Stomach (tissue), 19 donors: ENCODE measurements at places on chromosomes 3 and 15. TPM values are rescaled to one million over a fixed set of nuclear protein-coding genes. Genes with fewer than 3 reads are reported as not detected.

NEIL1 gene
- 31.5 TPM for total RNA-seq

DNA sequence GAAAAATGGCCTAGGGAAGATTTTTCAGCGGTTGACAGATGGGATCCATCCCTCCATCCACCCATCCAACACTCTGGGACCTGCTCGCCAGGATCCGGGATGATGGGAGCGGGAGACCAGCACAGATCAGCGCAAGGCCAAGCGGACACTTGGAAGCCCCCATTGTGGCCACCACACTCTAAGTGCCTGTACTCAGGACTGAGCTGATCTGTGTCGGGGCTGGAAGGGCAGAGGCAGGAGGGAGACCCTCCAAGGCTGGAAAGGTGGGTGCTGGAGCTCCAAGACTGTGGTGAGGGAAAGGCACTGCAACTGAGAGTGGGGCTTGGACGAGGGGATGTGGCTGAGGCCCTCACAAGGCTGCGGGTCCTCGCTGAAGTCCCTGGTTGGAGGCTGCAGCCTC lies 91.8 kb upstream of the TRPM1 start:
- H3K36me3 ChIP-seq = no peaks in the 10 kb centered on the region
- no peaks in the 10 kb centered on the region for H3K4me1 ChIP-seq
- no peaks in the 10 kb centered on the region for H3K27me3 ChIP-seq
- no peak overlapping the region for H3K27ac ChIP-seq

- no peaks in the 10 kb centered on the region for H3K36me3 ChIP-seq
- DNase-seq = no peak
- no peak overlapping the region for H3K4me3 ChIP-seq
These were observed 129.7 kb upstream of the SMAD3 start for GRCh38 chr15:66935688-66936087.

DUOXA1 gene
- not detected for total RNA-seq

DNA sequence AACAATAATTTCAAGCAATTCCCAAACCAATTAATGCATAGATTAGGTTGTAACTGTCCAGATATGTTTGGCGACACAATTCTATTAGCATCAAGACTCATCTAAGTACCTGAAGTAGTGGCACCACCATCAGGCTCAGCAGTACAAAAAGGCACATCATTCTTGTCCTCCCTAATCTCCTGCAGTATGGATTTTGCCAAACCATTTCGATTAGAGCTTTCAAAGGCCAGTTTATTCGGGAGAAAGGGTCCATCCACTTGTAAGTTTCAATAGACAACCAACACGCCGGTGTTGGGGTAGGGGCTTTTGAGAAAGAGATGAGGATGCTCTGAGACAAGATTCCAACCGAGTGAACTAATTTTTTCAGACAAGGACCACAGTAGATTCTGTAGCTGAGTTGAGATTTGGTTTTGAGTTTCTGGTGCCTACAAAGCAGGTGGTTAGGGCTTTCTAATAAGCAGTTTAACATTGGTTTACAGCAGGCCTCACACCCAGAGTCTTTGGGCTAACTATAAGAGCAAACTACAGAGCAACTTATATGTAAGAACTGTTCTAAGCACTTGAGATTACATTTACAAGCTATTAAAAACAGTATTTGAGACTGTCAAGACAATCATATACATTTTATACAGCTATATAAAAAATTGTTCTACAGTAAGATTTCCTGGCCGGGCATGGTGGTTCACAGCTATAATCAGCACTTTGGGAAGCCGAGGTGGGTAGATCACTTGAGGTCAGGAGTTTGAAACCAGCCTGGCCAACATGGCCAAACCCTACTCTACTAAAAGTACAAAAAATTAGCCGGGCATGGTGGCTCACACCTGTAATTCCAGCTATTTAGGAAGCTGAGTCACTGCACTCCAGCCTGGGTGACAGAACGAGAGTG lies 4.5 kb downstream of the RPL22L1 start:
- peaks cover 14% of the 10 kb centered on the region for H3K36me3 ChIP-seq
- H3K27ac ChIP-seq = no peak overlapping the region

DNA sequence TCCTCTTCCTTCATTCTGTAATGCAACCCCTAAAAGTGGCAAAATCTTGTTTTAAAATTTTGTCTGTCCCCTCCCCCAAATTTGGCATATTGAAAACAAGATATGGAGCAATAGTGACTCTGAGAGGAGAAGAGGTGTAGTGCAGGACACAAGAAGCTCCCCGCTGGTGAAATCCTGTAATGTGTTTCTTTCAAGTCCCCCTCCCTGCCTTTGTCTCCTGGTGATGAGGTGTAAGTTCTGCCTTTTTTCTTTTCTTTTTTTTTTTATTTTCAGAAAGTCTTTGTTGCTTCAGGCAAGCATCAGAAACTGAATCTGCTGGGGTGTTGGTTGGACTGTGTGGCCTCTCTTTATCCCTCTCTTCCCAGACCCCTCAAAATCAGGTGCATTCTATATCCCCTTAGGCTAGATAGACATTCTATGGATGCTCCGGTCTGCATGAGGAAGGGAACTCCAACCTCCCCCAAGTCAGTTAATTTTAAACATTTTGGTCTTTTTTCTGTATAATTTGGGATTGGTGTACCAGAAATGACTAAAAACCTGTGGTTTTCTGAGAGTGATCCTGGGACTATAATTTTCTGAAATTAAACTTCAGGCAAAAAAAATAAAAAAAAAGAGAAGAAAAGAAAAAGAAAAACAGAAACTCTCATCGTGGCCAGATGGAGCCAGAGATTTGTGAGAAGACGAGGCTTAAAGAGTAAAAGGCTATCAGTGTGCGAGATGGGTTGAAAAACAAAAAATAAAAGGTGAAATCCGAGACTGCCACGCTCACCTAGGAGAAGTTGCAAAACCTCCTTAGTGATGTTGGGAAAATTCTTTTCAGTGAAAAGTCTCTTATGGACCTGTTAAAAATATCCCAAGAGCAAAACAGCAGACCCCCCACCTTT lies 21.4 kb downstream of the ACKR2 start:
- no peak overlapping the region for H3K4me3 ChIP-seq
- H3K27me3 ChIP-seq = no peaks in the 10 kb centered on the region
- peak; percentile 47 for DNase-seq
- no peaks in the 10 kb centered on the region for H3K36me3 ChIP-seq

DNA sequence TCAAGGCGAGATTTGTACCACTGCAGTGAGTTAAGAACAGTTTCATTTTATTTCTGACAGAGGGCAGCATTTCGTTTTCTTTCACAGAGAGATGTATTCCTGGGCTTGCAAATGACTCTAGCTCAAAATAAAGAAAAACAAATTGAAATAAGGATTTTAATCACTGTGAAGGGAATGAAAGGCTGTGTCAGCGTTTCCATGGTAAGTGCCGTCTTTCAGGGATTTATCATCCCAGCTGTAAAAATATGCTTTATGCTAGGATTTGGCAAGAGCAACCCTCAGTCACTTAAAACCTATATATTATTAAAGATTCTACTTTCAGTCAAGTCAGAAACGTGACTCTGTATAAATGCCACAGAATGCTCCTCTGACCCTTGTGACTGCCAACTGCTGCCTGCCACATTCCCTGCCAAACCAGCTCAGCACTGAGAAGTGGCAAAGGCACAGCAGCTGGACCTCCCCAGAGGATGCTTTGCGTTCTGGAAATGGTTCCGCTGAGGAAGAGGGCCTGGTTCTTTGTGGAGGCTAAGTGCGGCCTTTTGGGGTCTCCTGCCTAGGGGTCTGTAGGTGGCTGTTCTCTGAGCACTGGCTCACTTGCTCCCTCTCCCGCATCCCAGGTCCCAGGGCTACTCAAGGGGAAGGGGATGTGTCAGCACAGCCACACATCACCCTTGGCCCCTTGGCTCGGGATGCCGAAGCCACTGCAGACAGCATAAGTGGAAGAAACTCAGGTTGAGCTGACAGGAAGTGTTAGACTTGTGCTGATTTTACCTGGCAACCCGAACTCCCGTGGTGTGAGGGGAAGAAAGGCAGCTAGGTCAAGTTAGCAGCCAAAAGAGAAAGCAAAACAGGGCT lies 56.6 kb upstream of the POMGNT2 start:
- no peak for DNase-seq
- no peak overlapping the region for H3K4me3 ChIP-seq
- H3K27me3 ChIP-seq = no peaks in the 10 kb centered on the region
- no peaks in the 10 kb centered on the region for H3K36me3 ChIP-seq
- H3K4me1 ChIP-seq = peaks cover 12% of the 10 kb centered on the region
- peak overlapping the region; percentile 34 for H3K27ac ChIP-seq

GRCh38 chr3:39505866-39506742 lies 38.6 kb downstream of the MOBP start:
- H3K36me3 ChIP-seq = no peaks in the 10 kb centered on the region
- no peaks in the 10 kb centered on the region for H3K4me1 ChIP-seq
- H3K27ac ChIP-seq = no peak overlapping the region
- H3K27me3 ChIP-seq = no peaks in the 10 kb centered on the region
- no peak for DNase-seq
- no peak overlapping the region for H3K4me3 ChIP-seq

GRCh38 chr3:182597621-182598041 lies 195.7 kb upstream of the ATP11B start:
- H3K27ac ChIP-seq = no peak overlapping the region
- H3K4me3 ChIP-seq = no peak overlapping the region
- H3K27me3 ChIP-seq = no peaks in the 10 kb centered on the region
- H3K4me1 ChIP-seq = peaks cover 7% of the 10 kb centered on the region
- H3K36me3 ChIP-seq = no peaks in the 10 kb centered on the region

- H3K4me3 ChIP-seq = no peak overlapping the region
- H3K4me1 ChIP-seq = peaks cover 94% of the 10 kb centered on the region
- H3K27me3 ChIP-seq = no peaks in the 10 kb centered on the region
- DNase-seq = peak; percentile 52
- H3K27ac ChIP-seq = peak overlapping the region; percentile 49
- H3K36me3 ChIP-seq = no peaks in the 10 kb centered on the region
These were observed 109.1 kb downstream of the IQSEC1 start for GRCh38 chr3:12963922-12964701.

- H3K27ac ChIP-seq = no peak overlapping the region
- H3K4me3 ChIP-seq = no peak overlapping the region
- peaks cover 16% of the 10 kb centered on the region for H3K27me3 ChIP-seq
- H3K4me1 ChIP-seq = no peaks in the 10 kb centered on the region
- no peaks in the 10 kb centered on the region for H3K36me3 ChIP-seq
These were observed 4.9 kb downstream of the EPB42 start for GRCh38 chr15:43215961-43216360.

DNA sequence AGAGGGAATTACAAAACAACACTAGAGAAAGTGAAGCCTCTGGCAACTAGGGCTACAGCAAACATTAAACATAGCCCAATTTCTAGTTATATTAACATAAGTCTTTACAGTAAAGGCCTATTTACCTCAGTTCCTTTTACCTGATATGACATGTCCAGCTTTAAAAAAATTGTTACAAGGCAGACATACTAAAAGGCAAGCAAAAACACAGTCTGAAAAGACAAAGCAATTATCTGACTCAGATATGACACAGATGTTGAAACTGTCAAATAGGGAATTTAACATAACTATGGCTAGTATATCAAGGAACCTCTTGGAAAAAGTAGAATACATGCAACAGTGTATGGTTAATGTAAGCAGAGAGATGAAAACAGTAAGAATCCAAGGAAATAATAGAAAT lies 238.6 kb downstream of the RAP2B start:
- DNase-seq = no peak
- no peak overlapping the region for H3K4me3 ChIP-seq
- no peaks in the 10 kb centered on the region for H3K27me3 ChIP-seq
- no peaks in the 10 kb centered on the region for H3K36me3 ChIP-seq
- H3K4me1 ChIP-seq = no peaks in the 10 kb centered on the region

GRCh38 chr3:13894096-13894806 lies 14.4 kb upstream of the WNT7A start:
- DNase-seq = no peak
- no peaks in the 10 kb centered on the region for H3K36me3 ChIP-seq
- H3K27ac ChIP-seq = no peak overlapping the region
- H3K27me3 ChIP-seq = no peaks in the 10 kb centered on the region
- peak overlapping the region; percentile 54 for H3K4me3 ChIP-seq

DNA sequence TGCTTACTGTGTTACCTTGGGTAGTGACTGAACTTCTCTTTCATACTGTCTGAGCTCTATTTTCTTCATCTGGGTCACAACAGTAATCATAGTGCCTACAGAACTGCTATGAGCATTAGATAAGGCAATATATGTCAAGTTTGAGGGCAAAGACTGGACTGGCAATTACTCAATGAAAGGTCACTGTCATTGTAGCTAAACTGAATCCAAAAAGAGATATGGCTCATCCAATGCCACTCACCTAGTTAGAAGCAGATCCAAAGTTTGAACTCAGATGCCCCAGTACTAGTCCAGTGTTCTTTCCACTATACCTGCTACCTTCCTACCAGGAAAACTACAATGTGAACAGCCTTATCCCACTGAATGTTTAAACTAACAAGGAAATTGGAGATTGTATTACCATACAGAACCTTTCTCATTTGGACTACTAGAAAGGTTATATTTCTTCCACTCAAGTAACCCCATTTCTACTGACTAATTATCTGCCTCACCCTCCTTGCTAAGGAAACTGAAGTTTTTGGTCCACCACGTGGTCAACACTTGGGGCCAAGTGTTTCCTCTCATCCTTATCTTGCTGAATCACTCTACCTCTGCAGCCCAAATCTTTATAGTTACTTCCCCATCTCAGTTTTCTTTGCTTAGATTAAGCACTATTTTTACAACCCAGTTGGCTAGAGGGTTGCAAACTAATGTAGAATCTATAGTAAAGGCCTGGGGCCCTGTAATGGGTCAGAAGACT lies 202.3 kb upstream of the LPP start:
- no peak overlapping the region for H3K4me3 ChIP-seq
- no peak for DNase-seq
- no peak overlapping the region for H3K27ac ChIP-seq
- H3K4me1 ChIP-seq = peaks cover 6% of the 10 kb centered on the region
- no peaks in the 10 kb centered on the region for H3K36me3 ChIP-seq
- no peaks in the 10 kb centered on the region for H3K27me3 ChIP-seq

DNA sequence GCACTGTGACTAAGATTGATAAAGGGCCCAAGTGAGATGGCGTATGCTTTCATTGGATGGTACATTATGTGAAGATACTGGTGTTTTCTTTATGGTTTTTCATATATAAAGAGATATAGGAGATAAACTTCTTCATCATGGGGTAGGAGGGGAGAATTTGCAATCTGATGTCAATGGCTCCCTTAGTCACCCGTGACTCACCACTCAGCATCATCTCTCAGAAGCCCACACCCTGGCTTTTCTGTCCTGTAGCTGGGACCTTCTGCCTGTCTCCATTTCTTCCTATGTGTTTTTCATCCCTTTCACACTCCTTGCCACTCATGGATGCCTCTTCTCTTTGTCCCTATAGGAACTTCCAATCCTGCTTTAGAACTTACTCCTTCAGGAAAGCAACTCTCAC lies 114.3 kb upstream of the SEMA6D start:
- H3K36me3 ChIP-seq = no peaks in the 10 kb centered on the region
- no peak for DNase-seq
- no peak overlapping the region for H3K27ac ChIP-seq
- peaks cover 5% of the 10 kb centered on the region for H3K4me1 ChIP-seq

GRCh38 chr15:40782609-40783227 lies 12.9 kb downstream of the C15orf62 start:
- no peak overlapping the region for H3K4me3 ChIP-seq
- H3K27ac ChIP-seq = no peak overlapping the region
- H3K4me1 ChIP-seq = peaks cover 24% of the 10 kb centered on the region
- H3K36me3 ChIP-seq = peaks cover 24% of the 10 kb centered on the region

DNA sequence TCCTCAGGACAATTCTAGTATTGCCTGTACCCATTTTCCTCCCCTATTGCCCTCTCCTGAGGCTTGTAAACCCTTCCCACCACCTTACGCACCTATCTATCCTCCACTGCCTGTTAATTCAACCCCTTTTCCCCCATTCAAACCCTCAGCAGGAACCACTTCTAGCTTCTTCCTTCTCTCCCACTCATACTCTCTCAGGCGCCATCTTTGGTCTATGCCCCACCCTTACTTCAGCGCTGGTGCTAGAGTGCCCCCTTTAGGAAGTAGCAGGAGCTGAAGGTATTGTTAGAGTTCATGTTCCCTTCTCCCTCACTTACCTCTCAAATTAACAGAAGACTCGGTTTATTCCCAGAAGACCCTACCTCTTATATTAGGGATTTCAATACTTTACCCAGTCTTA lies 121.8 kb upstream of the NLGN1 start:
- no peaks in the 10 kb centered on the region for H3K4me1 ChIP-seq
- H3K36me3 ChIP-seq = no peaks in the 10 kb centered on the region
- no peak for DNase-seq

ACOX2 gene
- 4.1 TPM for total RNA-seq
